ENCODE measurements at places on chromosomes 5 and 9.
A peak's percentile ranks its signal among the peaks of the same experiment; 100 is the strongest.

DNA sequence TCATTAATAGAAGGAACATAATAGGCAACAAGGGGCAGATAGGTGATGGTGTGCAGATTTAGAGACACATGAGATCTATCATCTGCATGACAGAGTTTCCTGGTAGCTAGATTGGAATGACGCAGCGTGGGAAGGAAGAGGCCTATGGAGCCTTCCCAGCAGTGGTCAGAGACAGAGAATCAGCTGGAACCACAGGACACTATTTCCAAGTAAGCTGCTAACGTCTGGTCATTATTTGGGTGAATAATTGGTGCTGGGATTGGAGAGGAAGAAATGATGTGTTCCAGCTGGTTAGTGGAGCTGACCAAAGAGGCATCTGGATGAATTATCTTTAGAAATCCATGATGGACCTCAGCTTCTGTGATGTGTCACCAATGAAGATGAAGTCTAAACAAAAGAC lies 91.2 kb upstream of the PRR16 start:
- no peak for DNase-seq

- no peak for DNase-seq
Measured at GRCh38 chr9:742914-743589, 98.4 kb upstream of the DMRT1 start.

DNA sequence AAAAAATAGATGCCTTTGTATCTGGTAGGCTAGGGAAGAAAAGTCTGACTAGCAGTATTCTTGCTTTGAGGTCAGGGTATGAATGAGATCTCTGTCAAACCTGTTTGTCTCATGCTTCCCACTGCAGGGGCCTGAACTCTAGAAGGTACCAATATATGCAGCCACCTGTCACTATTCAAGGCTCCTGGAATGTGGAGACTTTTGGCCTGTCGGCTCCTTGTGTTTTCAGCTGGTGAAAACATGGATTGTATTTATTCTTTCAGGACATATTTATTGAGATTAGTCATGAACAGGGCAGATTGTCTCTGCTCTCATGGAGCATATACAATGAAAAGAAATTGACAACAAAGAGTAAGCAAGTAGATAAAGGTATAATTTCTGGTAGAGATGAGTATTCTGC lies 255.8 kb downstream of the ARHGAP26 start:
- DNase-seq = no peak

DNA sequence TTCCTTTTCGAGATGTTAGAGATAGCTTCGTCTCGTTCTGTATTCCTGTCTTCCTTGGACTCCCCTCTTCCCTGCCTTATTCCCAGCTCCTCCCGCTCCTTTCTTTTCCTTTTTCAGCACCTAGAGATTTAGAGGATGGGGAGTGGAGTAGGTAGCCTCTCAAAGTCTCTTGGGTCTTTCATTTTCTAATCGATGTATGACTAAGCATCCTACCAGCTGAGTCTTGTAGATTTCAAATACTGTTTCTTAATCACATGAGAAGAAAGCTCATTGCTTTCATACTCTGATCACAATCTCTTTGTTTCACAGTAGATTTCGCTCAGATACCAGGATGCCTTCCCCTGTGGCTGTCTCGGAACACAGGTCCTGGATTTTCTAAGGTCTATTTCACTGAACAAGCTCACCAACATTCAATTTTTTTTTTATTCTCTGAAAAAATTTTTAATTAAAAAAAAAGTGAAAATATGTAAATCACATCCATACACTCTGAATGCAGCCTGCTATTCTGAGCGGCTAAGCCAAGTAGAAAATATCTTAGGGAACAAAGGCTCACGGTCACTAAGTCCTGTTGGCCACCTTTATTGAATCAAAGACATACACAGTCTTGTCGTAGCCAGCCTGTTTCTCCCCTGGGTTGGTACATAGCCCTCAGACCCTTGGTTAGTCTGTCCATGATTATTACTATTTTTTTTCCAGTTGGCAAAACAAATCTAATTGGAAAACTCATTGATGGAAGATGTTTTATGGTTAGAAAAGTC lies 413.8 kb downstream of the KDM4C start:
- no peak for DNase-seq

GRCh38 chr9:137454597-137455358 lies 4.4 kb downstream of the NSMF start:
- DNase-seq = no peak

- DNase-seq = no peak
Measured at GRCh38 chr9:122380293-122380692, 9.5 kb downstream of the PTGS1 start.

DNA sequence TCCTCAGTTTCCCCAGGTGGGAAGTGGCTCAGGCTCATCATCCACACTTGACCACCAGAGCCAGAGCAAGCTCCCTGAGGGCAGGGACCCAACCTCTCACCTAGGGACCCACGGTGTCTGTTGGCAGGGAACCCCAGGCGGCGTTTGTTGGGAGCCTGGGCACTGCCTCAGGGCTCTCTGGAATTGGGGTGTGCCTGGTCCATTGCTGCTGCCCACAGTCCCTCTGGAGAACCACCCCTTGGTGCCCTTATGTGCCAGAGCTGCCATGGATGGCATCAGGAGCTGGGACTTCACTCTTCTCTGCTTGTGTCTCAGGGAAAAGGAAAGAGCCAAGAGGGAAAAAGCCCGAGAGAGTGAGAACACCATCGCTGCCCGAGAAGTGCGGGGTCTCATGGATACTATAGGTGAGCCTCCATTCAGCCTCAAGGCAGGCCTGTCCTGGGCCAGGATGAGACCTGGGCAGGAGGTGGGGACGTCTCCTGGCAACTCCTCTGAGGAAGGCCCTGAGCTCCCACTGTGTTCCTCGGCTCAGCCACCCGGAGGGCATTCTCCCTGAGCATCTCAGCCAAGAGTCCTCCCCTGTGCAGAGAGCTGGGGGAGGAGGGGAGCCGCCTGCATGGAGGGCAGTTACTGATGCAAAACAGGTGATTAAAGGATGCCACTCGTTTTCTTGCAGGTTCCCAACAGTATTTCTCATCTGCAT lies 4.5 kb downstream of the CCDC180 start:
- no peak for DNase-seq

GRCh38 chr9:20352591-20352990 lies 269.7 kb downstream of the MLLT3 start:
- DNase-seq = no peak

DNA sequence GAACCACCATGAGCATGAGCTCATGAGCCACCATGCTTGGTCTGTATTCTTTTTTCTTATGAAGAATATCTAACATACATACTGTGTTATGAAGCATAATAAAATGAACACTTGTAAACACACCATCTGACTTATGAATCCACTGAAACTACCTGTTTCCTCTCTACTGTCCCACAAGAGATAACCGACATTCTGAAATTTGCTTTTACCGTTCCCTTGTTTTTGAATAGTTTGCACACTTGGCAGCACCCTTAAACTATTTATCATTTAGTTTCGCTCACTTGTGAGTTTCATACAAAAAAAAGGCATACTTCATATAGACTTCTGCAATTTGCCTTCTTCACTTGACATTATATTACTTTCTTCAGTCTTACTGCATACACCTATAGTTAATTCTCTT lies 8.9 kb downstream of the LARS1 start:
- DNase-seq = no peak

GRCh38 chr5:351921-352245 lies 30.4 kb downstream of the AHRR start:
- DNase-seq = no peak

DNA sequence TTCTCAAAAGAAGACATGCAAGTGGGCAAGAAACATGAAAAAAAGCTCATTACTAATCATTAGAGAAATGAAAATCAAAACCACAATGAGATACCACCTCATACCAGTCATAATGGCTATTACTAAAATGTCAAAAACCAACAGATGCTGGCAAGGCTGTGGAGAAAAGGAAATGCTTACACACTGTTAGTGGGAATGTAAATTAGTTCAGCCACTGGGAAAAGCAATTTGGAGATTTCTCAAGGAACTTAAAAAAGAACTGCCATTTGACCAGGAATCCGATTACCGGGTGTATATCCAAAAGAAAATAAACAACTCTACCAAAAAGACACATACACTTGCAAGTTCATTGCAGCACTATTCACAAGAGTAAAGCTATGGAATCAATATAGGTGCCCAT lies 595.4 kb upstream of the RIOK2 start:
- no peak for DNase-seq

DNA sequence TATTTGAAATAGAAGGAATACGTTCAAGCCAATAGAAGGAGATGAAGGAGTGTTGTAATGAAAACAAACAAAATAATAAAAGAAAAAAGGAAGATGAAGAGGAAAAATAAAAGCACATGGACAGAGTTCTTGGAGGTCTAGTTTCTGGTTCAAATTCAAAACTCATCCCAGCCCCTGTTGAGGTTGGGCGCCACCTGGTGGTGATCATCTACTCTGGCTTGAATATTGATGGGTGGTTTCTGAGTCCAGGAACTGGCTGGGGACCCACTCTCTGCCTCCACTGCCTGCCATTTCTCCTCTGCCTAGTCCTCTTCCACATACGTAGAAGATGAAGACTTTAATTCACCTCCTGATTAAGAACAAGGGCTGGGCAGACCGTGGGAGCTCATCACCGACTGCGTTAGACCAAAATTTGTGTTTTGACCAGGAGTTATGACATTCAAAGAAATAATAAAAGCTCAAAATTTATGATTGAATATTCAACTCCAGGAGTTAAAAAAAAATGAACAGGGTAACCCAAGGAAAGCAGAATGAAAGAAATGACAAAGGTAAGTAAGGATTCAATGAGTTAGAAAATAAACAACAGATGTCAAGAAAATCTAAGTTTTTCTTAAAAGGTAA lies 99.0 kb upstream of the SLC1A3 start:
- DNase-seq = peak; percentile 3

DNA sequence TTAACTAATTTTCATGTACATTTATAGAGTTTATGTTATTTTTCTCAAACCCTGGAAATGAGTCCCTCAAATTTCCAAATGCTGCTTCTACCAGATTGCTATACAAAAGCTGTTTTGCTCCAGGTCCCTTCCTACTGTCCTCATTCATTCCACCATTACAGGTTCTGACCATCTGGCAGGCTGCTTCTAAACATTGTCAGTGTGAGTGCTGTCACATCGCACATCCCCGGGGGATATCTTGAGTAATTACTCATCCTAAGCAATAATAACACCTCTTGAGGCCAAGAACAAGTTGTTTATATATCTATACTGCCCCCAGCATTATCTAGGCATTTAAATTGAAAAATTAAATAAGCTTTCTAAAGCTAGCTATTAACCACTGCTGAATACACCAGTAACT lies 1675.3 kb upstream of the CDH6 start:
- DNase-seq = no peak

Data from amniotic stem cell (primary cell).